ENCODE measurements at places on chromosomes 4 and X.
A peak's percentile ranks its signal among the peaks of the same experiment; 100 is the strongest.

DNA sequence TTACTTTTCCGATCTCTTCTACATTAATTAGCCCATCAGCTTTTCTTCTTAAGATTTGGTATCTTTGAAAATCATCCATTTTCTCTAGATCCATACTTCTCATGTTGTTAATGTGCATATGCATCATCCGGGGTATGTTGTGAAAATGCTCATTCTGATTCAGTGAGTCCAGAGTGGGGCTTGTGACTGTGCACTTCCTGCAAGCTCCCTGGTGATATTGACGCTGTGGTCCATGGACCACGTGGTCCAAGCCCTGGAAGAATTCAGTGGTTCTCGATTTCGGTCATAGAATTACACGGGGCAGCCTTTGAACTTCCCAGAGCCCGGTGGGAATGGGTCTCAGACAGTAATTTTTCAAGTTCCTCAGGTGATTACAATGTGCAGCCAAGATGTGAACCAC, 69.8 kb downstream of the ZFX start:
- DNase-seq, result no peak

- peak; percentile 88 for DNase-seq
These were observed at the start of gene TSPYL2 for GRCh38 chrX:53081925-53082772. TSS of gene TSPYL2 (plus strand) at chrX:53082367. CDS start at chrX:53082499, 132 bp downstream.

GRCh38 chrX:66328950-66329596, 165.0 kb downstream of the HEPH start:
- no peak for DNase-seq

GRCh38 chrX:154541896-154542722, 4.5 kb downstream of the G6PD start:
- DNase-seq, result no peak

DNA sequence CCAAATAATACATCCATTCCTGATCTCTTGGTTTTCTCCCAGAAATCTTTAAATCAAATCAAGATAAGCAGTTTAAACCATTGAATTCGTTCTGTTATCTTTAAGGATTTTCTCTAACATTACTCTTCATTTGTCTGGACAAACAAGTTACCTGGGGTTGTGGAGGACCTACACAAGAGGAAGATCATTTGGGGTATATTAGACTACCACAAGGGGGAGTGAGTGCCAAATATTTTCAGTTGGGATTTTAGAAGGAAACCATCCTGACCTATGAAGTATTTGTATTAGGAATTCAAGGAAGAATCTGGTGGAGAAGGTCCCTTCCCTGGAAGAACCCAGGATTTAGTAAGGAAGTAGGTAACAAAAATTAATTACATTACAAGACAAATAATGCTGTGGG, 12.0 kb upstream of the DCHS2 start:
- DNase-seq, result peak; percentile 40

DNA sequence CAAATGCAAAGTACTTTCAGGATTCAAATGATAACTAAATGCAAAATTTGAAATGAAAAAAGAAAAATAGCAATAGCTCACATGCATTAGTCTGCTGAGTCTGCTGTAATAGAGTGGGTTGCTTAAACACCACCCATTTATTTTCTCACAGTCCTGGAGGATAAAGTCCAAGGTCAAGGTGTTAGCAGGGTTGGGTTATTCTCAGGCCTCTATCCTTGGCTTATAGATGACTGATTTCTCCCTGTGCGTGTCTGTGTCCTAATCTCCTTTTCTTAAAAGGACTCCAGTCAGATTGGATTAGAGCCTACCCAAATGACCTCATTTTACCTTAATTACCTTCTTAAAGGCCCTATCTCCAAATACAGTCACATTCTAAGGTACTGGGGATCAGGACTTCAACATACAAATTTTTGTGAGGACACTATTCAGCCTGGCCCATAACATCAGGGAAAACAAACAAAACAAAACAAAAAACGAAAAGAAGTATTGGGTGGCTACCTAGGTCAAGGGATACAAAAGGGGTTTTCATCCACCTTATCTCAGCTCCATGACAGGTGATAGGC, 6.3 kb upstream of the TBL1X start:
- no peak for DNase-seq

GRCh38 chr4:76997532-76997931, 48.0 kb downstream of the SEPTIN11 start:
- no peak for DNase-seq

DNA sequence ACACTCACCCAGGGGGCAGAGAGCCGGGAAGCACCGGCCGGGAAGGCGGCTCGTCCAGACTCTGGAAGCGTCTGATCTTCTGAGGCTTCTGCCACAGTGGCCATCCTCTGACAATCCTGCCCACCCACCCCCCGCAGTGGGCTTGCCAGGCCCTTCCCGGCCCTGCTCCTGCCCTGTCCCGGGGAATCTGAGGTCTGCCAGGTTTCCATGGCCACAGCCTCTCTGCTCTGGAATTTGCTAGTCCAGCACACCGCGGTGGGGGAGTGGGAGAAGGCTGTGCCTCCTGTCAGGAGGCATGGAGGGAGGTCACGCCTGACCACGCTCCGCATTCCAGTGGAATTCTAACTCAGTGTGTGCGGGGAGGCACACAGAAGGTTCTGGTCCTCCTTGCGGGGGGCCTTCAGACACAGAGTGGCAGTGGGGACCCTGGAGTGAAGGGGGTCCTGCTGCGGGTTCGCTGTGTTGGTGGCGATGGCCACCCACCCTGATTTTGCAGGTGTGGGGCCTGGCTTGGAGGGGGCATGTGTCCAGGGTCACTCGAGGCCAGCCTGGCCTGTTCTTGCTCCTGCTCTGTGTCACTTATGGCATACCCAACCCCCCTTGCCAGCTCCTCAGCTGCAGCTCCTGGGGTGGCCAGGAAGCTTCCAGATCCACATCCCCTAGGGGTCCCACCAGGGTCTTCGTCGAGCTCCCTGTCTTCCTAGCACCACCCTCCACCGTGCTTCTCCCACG, 55.6 kb upstream of the ADRA2C start:
- peak; percentile 69 for DNase-seq
